ENCODE measurements at places on chromosomes 12 and 14.

DNA sequence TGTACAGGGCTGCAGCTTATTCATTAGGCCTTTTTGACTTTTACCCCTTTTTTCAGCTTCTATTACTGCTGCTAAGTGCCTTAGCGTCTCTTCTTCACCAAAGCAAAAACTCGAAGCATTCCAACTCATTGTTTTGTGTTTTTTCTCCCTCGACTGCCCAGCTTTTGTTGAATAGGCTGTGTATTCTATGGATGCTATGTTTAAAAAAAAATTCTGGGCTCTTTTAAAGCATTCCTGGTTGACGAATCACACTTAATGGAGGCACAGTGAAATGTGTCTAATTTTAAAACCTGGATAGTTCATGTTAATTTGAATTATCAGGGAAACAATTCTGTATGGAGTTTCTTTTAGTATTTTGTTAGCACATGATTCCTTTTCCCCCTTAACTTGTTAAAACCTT, 29.7 kb downstream of the KTN1 start:
- DNase-seq: no peak

GRCh38 chr14:24110060-24110459, 4.5 kb upstream of the DCAF11 start:
- no peak for DNase-seq

DNA sequence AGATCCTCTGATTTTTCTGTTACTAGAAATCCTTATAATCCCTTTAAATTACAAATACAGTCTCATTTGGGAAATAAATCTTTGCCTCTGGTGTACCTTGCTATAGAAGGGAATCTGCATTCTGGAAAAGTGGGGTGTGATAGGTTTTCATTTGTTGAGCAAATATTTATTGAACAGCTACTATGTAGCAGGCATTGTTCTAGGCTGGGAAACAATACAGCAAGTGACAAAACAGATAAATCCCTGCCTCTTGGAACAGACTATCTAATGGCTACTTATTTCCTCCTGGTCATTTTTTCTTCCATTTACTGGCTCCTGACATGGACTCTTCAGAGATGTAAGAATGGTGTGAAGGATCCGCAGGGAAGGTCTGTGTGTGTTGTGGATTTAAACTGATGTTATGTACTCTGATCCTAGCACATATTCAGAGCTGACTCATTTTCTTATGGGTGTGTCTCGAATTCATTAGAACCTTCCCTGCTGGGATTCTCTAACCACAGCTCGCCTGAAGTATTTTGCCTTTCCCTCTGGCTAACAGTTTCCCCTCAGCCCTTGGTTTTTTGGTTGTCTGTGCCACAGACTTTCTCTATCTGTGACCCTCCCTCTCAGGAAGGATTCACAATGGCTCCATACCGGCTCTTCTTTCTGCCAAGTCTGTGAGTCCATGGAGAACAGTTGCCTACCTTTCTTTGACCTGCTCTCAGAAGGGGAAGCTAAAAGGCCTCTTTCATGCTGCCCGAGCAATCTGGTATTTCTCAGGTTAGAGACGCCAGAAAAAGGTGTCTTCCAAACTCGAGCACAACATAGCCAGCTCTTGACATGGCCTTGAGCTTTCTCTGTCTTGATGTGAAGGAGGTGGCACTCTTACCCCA, 53.7 kb downstream of the TMTC2 start:
- no peak for DNase-seq

DNA sequence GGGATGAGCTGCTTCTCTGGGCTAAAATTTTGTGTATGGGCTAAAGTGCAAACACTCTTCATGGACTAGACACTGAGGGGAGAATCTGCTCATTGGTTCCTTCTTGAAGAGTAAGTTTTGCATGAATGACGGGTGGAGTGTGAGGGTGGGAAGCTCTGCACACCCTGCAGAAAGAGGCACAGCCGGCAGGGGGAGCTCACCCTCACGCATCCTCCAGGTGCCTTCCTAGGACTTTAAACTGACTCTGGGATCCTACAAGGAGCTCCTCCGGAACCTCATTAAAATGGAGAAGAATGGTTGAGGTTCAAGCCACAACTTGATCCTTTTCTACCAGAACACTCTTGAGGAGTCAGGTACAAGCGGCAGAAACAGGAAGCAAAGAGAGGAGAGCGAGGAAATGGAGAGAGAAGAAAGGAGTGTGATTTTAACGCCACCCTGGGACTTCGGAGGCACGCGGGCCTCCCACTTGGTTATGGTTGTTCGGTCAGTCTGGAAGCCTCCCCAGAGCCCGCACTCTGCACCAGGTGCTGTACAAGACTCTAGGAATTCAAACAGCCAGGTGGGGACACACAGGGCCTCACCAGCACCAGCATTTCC, 87.5 kb downstream of the SETD3 start:
- DNase-seq: peak; percentile 29

DNA sequence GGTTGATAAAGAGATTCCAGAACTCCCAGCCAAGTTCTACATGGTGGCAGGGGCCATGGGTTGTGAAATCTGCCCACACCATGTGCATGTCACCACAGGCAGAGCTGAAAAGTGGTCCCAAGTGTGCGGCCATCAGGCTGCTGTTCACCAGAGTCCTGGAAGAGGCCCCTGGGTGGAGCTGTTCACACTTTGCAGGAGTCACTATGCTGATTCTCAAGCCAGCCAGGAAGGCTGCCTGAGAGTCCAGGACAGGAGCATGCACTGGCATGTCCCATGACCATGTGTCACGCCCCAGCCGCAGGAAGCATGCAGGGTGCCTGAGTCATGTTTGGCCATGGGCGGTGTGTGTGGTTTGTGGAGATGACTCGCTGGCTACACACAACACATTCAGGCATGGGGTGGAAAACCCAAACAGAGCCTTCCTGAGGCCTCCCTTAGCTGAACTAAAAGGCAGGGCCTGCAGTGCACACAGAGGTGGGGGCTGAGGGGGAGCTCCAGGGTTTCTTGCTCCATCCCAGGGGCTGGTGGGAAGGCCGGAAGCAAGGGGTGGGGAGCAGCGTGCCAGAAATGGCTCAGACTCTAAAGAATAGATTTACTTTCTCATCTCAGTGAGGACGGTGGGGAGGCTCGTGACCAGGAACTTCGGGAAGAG, 19.4 kb downstream of the ABCB9 start:
- peak; percentile 43 for DNase-seq

DNA sequence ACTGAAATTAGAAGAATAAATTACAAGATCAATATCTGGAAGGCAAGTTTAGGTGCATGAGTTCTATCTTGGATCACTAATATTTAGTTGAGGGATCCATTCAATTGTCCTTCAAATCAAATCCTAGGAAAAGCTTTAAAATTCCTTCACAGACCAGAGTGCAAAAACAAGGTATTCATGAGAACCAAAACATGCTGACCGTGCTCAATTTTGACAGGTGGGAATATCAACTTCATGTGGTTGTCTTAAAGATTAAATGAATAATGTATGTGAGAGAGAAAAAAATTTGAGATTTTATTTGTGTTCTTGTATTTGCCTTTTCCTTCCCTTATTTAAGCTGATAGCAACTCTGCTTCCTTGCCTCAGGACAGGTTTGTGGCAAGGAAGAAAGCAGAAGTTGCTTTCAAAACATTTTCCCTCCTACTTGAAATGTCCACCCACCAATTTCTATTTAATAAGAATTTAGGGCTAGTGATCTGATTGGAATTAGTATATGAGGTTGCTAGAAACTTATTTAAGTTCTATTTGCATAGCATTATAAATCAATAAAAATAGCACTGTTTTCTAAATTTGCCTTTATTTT, 4.9 kb upstream of the PPP1R12A start:
- no peak for DNase-seq

DNA sequence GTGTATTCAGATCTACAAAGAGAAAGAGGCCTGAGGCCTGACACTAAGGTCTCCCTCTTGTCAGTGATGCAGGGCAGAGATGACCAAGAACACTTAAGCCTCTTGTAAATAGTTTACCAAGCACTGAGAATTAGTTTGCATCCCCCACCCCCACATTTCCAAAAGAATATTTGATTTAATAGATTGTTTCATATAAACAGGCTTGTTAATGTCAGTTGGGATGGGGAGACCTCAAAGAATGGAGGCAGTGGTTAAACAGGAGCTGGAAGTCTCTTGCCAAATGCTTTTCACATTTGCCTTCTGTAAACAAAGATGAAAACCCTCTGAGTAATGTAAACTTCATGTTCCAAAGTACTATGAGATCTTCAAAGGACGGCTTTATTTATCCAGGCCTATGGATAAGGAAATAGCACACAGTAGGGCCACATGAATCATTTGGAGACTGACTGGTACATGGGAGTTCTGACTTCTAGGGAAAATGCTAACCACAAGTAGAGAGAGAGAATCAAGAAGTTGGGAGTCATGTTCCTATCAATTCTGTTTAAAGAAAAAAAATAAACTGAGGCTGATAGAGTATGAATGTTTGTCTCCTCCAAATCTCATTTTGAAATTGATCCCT, 234.7 kb downstream of the ANO2 start:
- peak; percentile 43 for DNase-seq

- DNase-seq: no peak
These were observed 33.7 kb upstream of the TEAD4 start for GRCh38 chr12:2925322-2925995.

- DNase-seq: no peak
These were observed 82.0 kb upstream of the DYNC1H1 start for GRCh38 chr14:101882141-101882935.

- DNase-seq: no peak
These were observed 223.3 kb downstream of the CHST11 start for GRCh38 chr12:104680070-104680469.

DNA sequence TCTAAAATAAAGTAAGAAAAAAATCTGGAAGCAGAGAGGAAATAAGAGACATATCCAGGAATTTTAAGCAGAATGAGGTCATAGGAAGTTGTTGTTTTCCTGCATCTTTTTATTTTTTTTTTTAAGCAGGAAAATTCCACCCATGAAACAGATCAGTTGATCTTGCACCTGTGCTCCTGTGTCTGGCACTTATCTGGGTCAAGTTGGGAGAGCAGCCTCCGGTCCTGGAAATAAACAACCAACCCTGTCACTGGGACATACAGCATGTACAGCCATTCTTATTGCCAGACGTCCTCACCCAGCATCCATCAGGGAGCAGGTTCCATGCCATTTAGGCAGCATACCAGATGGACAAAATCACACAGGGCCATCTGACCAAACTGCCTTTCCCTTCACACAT, 266.0 kb upstream of the BTG1 start:
- no peak for DNase-seq

GRCh38 chr12:110780448-110780847, 37.8 kb upstream of the PPP1CC start:
- no peak for DNase-seq

DNA sequence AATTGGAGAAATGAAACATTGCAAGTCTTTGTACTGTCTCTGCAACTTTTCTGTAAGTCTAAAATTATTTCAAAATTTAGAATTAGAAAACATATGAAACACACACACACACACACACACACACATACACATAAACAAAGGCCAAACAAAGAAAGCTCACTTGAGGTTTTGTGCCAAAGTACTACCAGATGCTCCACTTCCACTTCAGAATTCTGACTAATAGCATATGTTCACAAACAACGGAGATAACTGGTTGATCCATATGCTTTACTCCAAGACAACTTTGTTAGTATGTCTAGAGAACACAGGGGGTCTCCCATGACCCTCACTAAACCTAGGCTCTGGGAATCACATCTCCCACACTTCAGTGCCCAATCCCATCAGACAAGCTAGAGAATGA, 133.8 kb upstream of the CLEC14A start:
- no peak for DNase-seq

GRCh38 chr14:81565441-81566290, 32.0 kb upstream of the SEL1L start:
- no peak for DNase-seq

GRCh38 chr12:29148596-29148910, 525 bp upstream of the FAR2 start:
- no peak for DNase-seq

DNA sequence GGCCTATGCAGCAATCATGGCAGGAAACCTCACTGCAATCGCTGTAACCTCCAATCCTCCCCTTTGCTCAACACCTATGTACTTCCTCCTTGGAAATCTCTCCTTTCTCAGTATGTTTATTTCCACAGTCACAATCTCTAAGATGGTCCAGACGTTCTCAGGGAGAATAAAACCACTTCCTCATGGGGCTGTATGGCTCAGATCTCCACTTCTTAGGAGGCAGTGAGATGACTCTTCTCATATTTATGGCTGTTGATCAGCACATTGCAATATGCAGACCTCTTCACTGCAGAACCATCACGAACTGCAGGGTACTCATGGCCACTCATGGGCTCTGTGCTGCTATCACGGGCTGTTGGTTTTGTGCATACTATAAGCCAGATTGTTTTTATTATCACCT, 17.1 kb upstream of the OR4K17 start:
- no peak for DNase-seq

- peak; percentile 85 for DNase-seq
These were observed 88.8 kb downstream of the GALNT8 start for GRCh38 chr12:4809013-4809448.

GRCh38 chr12:109714141-109714912, 702 bp downstream of the FAM222A start:
- DNase-seq: peak; percentile 75
